Spinal cord (tissue), 10 donors: ENCODE measurements at places on chromosomes 3 and 15. TPM values are rescaled to one million over a fixed set of nuclear protein-coding genes. Genes with fewer than 3 reads are reported as not detected.

The CTXN2 gene
- 1.1 TPM for polyA plus RNA-seq

The ST3GAL6 gene
- 21.8 TPM for polyA plus RNA-seq

The PLSCR4 gene
- 37.0 TPM for polyA plus RNA-seq

The THRB gene
- polyA plus RNA-seq, result 4.0 TPM

The CPN2 gene
- polyA plus RNA-seq, result not detected

The CNTN3 gene
- 20.9 TPM for polyA plus RNA-seq

The SMCO1 gene
- polyA plus RNA-seq, result 0.23 TPM

The SYNM gene
- polyA plus RNA-seq, result 30.1 TPM

The ARPC4 gene
- 138 TPM for polyA plus RNA-seq

The PLA2G4E gene
- polyA plus RNA-seq, result not detected

The FBN1 gene
- polyA plus RNA-seq, result 33.3 TPM

The CFAP100 gene
- polyA plus RNA-seq, result 14.1 TPM

The CSPG4 gene
- 25.6 TPM for polyA plus RNA-seq

The LAMB2 gene
- polyA plus RNA-seq, result 160 TPM

The PYGO1 gene
- 28.6 TPM for polyA plus RNA-seq

The TIGIT gene
- 0.15 TPM for polyA plus RNA-seq

The ROBO1 gene
- polyA plus RNA-seq, result 68.8 TPM

The LIPH gene
- polyA plus RNA-seq, result 0.08 TPM

The ZBTB47 gene
- 59.5 TPM for polyA plus RNA-seq

The FGF7 gene
- 5.8 TPM for polyA plus RNA-seq

The BCL2A1 gene
- polyA plus RNA-seq, result 0.38 TPM

The IGSF11 gene
- 36.5 TPM for polyA plus RNA-seq

The P3H2 gene
- polyA plus RNA-seq, result 6.4 TPM

The NOX5 gene
- 0.81 TPM for polyA plus RNA-seq

The VPS18 gene
- polyA plus RNA-seq, result 23.1 TPM

The CCR3 gene
- polyA plus RNA-seq, result not detected

The SAMMSON gene
- polyA plus RNA-seq, result 0.21 TPM

The CYP11A1 gene
- 2.1 TPM for polyA plus RNA-seq

The MESP1 gene
- polyA plus RNA-seq, result 18.2 TPM

The PAK6 gene
- polyA plus RNA-seq, result 25.6 TPM

The RARRES1 gene
- polyA plus RNA-seq, result 4.6 TPM

The LRRC2 gene
- polyA plus RNA-seq, result 3.3 TPM

The TIMMDC1 gene
- 104 TPM for polyA plus RNA-seq
